ENCODE measurements at places on chromosomes 7 and 10.

DNA sequence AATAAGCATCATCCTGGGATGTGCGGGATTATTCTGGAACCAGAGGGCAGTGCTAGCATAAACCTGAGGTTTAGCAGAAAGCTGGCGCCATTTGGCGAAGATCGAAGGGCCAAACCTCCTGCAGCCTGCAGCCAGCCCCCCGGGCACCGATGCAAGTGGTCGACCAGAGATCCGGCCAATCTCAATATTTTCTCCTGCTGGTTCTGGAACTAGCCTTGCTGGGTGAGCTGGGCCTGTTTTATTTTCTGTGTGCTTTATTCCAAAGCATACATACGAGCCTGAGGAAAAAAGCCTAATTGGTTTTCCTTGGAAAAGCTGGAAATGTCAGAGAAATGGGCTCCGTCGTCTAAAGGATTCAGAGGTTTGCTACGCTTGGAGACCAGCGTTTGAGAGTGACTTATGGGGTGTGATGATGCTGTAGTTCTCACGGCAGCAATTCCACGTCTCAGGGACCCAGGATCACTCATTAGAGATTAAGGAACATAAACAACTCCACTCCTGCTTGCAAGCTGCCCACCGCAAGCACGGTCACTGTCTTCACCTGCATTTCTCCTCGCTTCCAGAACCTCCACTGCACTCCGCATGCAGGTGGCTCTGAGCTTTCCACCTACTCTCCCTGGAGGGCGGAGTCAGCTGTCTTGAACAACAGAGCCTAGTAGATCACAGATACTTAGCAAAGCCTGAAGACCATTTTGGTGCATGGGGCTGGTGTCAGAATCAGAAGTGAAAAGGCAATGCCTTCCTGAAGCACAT lies 60.2 kb downstream of the PRKAG2 start:
- DNase-seq, result no peak

- DNase-seq, result no peak
Observed at GRCh38 chr7:110204527-110204926, 886.4 kb upstream of the LRRN3 start.

DNA sequence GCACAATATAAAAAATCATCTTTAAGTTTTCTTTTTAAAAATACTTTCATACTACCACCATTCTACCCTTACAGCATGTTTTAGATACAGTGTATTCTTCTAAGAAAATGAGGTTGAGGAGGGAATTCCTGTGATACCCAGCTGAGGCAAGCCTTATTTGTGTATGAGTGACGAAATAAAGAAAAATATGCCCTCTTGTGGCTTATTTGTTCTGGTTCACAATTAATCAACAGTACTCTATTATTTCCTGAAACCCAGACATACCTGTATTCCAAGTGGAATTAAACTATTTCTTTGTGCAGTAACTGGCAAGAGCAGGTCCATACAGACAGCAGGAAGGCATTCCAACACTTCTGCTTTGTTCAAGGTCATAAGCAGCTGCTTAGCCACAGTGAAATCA lies 4.5 kb upstream of the SEMA3D start:
- DNase-seq, result no peak

DNA sequence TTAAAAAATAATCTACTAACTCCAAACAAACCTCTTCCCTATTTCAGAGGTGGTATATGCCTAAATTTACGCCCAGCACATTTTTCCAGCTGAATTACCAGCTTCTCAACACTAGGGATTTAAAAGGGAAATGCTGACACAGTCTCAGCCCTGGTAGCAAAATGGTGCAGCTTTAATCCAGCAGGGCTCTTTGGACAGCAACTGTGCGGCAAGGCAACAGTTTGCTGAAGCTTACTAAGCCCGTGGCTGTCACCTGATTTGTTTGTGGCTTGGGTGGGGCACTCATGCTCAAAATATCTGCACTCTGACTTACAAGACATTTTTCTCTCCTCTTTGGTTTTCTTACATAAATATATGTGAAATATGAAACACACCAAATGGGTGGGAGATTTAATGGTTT lies 206.7 kb downstream of the POU6F2 start:
- no peak for DNase-seq

DNA sequence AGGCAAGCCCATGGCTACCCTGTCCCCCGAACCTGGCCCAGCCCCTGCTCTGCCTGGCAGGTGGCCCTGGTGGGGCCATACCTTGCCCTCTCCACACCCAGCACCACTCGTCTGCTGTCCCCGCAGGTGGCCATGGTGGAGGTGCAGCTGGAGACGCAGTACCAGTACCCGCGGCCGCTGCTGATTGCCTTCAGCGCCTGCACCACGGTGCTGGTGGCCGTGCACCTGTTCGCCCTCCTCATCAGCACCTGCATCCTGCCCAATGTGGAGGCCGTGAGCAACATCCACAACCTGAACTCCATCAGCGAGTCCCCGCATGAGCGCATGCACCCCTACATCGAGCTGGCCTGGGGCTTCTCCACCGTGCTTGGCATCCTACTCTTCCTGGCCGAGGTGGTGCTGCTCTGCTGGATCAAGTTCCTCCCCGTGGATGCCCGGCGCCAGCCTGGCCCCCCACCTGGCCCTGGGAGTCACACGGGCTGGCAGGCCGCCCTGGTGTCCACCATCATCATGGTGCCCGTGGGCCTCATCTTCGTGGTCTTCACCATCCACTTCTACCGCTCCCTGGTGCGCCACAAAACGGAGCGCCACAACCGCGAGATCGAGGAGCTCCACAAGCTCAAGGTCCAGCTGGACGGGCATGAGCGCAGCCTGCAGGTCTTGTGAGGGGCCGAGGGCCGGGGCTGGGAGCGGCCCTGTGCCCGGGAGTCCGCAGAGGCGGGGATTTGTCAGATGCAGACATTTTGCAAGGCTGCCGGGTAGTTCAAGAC lies 13.2 kb downstream of the ORAI2 start:
- DNase-seq, result no peak

DNA sequence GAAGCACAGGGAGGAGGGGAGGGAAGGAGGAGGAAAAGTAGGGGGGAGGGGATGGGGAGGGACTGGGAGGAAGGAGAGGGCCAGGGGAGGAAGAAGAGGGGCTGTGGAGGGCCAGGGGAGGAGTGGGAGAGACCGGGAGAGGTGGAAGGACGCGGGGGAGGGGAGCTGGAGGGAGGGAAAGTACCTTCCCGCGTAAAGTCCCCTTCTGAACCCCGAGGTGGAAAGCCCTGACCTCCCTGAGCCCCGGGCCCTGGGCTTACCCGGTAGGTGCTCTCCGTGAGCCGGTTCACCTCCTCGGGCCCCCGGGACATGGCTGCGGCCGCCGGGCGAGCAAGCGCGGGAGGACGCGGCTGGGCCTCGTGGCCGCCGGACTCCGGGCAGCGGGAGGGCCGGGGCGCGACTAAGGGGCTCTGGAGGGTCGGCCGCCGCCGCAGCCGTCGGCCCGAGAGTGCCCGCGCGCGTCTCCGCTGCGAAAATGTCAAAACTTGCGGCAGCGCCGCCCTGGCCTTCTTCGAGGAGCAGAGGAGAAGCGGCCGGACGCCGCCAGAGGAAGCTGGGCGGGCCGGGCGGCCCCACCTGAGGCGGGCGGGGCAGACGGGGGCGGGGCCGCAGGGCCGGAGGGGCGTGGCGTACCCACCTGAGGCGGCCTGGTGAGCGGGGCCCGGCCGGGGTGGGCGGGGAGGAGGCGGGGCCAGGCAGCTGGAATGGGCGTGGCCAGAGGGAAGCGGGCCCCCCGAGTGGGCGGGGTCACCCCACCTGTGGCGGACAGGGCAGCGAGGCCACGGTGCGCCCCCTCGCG lies at the start of gene BAIAP2L1:
Gene BAIAP2L1 (minus strand): TSS at position 549 of the 799 bp plus-strand sequence. CDS start 238 bp downstream, at position 311.
- DNase-seq, result peak; percentile 68

- DNase-seq, result peak; percentile 67
Observed at GRCh38 chr10:119817991-119818888, 54.4 kb downstream of the MCMBP start.

- no peak for DNase-seq
Observed at GRCh38 chr7:3279147-3279818, 21.8 kb upstream of the SDK1 start.

- no peak for DNase-seq
Observed at GRCh38 chr7:43615558-43616145, 32.7 kb downstream of the STK17A start.

GRCh38 chr10:102612964-102613275 lies 31.4 kb upstream of the TRIM8 start:
- no peak for DNase-seq

- no peak for DNase-seq
Observed at GRCh38 chr7:1844336-1844950, 174.4 kb downstream of the ELFN1 start.

DNA sequence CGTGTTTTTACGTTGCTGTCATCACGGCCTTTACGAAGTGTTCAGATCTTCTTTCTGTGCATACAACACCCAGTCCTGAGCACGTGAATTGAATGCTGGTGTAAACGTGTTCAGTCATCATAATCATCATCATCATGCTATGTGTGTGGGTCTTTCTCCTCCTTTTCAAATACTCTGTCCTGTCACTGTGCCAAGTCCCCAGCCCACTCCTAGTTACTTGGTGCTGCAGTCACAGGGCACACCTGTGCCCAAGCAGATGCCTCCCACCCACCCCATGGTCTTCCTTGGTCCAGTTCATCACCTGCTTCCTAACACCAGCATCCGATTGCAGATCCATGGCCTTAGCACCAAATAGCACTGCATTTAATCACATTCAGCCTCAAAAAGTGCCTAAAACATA lies 78.6 kb upstream of the MGMT start:
- no peak for DNase-seq

DNA sequence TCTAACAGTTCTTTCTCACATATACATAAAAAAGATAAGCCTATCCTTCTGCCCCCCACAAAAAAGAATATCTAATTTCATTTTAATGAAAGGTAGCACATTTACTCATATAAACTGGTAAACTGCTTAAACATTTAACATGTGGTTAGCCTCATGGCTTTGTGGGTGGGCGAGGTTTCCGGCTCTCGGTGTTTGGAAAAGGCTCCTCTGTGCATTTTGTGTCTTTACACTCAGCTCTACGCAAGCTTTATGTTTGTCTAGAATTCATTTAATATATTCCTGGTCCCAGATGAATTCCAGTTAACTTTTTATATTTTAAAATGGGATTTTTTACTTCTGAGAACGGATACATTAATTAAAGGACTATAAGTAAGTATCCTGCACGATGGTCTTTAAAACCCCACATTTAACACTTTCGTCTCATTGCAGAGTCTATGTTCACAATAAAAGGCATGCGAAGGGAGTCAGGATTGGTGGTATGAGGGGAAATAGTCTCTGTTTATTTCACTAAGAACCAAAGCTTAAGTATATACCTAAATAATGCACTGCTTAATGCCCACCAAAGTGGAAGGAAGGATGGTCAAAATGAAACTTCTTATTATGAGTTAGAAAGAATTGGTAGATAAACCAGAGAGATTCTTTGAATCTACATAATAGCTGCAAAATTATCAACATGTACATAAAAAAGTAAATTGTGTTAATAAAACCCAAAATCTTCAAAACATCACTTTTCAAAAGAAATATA lies 197.2 kb downstream of the CRPPA start:
- DNase-seq, result no peak

- DNase-seq, result no peak
Observed at GRCh38 chr7:92156990-92157389, 22.0 kb downstream of the LRRD1 start.

- no peak for DNase-seq
Observed at GRCh38 chr7:140059273-140060242, 3.2 kb downstream of the PARP12 start.

- DNase-seq, result no peak
Observed at GRCh38 chr7:96636979-96637378, 72.7 kb downstream of the SEM1 start.

All from muscle of back (tissue), 13 donors.